ENCODE measurements at places on chromosomes 11 and 22. TPM values are rescaled to one million over a fixed set of nuclear protein-coding genes. Genes with fewer than 3 reads are reported as not detected.

MS4A5 gene
- total RNA-seq, result not detected

DRD2 gene
- not detected for total RNA-seq

CCDC89 gene
- not detected for total RNA-seq

BBOX1 gene
- not detected for total RNA-seq

ATG2A gene
- total RNA-seq, result 26.8 TPM

UBQLNL gene
- 0.32 TPM for total RNA-seq

DNA sequence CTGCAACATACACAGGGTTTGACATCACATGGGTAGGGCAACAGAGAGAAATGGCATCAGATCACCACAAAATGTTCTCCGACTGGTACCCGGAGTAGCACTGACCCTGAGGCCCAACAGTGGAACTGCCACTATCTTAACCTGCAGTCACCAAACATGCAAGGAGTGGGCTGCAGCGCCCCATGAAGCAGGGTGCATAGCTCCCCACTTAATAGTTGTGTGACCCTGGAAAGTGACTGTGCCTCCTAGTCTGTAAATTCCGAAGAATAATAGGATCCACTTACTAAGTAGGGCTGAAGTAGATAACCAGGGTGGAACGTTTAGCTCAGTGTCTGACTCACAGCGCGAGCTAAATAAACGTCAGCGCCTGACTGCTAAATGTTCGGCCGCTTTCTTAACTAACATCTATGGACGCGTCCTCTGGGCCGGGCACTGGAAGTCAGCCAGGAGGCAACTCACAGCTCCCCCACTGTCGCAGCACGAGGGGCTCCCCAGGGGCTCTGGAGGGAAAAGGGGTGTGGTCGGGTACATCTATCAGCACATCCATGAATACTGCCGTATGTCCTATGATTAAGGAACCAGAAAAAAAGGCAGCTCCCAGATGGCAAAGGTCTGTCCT is 777 bp downstream of the LTO1 start:
- DNase-seq, result no peak

- DNase-seq, result no peak
Observed at GRCh38 chr22:46025973-46026898, 49.3 kb upstream of the WNT7B start.

- no peak for DNase-seq
Observed at GRCh38 chr11:47551086-47551485, 1.8 kb downstream of the CELF1 start.

GRCh38 chr22:48268771-48269552 is 1506.5 kb downstream of the TBC1D22A start:
- DNase-seq, result no peak

DNA sequence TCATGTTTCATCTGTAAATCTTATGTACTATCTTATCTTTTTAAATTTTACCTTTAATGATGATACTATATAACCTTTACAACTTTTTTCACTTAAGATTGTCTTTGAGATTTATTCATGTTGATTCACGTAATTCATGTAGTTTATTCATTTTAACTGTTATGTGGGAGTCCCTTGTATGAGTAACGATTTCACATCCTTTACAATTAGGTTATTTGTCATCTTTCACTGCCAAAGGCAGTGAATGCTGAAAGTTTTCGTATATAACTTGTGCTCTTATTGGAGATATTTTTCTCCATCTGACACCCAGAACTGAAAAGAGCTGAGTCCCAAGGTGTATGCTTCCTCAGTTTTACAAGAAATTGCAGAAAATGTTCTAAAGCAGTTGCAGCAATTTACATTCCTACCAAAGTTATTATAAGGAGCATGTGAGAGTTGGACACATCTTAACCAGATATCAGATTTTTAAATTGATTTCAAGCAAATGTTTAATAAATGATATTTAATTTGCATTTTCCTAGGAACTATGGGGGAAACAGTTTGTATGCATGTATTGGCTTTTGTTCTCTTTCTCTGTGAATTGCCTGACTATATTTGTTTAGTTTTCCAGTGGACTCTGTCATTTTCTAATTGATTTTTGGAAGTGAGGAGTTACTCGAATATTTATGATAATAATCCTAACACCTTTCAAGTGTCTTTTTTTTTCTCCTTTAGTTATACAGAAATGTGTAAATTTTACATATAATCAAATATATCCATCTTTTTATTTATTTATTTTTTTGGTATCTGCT is 6.4 kb downstream of the ARL14EP start:
- no peak for DNase-seq
